Activated CD4-positive, alpha-beta T cell treated with anti-CD3 and anti-CD28 coated beads, Interleukin-2, amount 10 ng/mL, durations not matched to agents 7 days and 5 days (primary cell): ENCODE measurements at places on chromosomes 1 and 21. TPM values are rescaled to one million over a fixed set of nuclear protein-coding genes. Genes with fewer than 3 reads are reported as not detected.

The SH3BGR gene
- 0.89 TPM for total RNA-seq

The PALMD gene
- not detected for total RNA-seq

The FCRLB gene
- 0.25 TPM for total RNA-seq

The AGPAT3 gene
- total RNA-seq: 80.3 TPM

The GPR153 gene
- total RNA-seq: 0.85 TPM

The CFHR4 gene
- not detected for total RNA-seq

The NOL9 gene
- total RNA-seq: 44.5 TPM

The TP73 gene
- 2.5 TPM for total RNA-seq

DNA sequence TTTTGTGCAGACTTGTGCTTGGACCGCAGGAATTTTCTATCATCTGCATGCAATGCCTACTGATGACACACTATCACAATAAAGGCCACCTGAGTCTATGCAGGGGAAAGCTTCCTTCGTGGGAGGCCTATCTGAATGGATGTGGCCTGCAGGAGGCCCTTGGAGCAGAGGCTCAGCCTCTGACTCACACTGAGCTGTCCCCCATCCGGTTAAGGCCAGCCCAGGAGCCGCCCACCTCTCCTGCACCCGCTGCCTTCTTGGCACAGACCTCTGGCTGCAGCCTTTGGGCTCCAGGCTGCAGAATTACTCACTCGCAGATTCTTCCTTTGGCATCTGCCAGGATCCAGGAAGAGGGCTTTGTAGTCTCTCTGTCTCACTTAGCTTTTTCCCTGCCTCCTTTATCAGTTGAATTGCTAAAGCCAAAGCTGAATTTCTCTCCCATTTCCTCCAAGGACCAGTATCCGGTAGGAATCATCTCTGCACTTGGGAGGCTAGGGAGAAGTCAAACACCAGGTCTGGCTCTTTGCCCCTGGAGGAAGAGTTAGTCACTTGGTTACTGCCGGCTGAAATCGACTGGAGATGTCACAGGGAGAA is 65.1 kb upstream of the JUN start:
- no peak for DNase-seq

- no peak for DNase-seq
These were observed 10.9 kb upstream of the CAP1 start for GRCh38 chr1:40029608-40030007.

- DNase-seq: no peak
These were observed 85.3 kb upstream of the ARHGAP29 start for GRCh38 chr1:94322696-94323095.

GRCh38 chr1:10909697-10910680 is 102.5 kb upstream of the TARDBP start:
- peak; percentile 73 for DNase-seq

DNA sequence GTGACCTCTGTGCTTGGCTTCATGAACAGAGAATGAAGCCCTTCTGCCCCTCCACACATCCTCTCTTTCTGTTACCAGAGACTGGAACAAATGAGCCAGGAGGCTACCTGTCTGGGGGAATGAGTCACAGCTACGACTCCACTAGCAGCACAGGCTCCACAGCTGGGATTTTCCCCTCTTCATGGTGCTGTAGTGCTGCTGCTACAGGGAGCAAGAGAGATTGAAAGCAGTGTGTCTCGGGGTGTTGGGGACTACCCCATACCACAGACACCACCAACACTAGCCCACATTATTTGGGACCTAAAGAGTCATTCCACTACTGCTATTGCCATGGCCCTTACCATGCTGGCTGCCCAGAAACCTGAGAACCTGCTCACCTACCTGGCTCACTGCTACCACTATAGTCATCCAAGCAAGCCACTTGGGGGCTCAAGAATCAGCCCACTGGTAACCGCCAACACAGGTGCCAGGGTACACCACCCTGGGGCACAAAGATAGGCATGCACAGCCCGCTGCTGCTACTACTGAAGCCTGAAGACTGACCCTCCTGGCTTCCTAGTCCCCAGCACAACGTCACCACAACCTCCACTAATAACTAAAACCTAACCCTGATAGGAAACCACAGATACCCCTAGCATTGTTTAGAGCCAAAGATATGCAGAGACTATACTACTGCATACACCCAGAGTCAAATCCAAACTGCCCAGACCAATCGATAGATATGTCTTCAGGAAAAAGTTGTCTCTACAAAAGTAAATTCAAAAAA is 17.7 kb downstream of the CD1E start:
- DNase-seq: no peak

DNA sequence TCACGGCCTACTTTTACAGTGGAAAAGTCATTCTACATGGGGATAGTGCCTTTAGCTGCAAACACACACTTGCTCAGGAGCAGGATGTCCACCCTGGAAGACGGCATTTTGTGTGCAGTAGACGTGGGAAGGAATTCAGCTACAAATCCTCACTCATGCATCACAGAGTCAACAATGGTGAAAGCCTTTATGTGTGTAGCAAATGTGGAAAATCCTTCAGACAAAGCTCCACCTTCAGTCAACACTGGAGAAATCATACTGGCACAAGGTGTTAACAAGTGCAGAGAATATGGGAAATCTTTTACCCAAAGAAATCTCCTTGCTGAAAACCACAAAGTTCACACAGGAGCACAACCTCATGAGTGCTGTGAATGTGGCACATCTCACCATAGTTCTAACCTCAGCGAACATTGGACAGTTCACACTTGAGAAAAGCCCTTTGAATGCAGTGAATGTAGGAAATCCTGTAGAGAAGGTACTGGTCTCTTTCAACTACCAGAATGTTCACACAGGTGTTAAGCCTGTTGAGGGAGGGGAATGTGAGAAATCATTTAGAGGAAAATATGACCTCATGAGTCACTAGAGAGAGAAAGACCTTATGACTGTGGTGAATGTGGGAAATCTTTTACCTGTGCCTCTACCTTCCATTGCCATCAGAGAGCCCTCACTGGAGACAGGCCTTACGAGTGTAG is 101.8 kb downstream of the PTGS2 start:
- DNase-seq: no peak

- no peak for DNase-seq
These were observed 55.3 kb downstream of the GNB1 start for GRCh38 chr1:1835546-1835945.

DNA sequence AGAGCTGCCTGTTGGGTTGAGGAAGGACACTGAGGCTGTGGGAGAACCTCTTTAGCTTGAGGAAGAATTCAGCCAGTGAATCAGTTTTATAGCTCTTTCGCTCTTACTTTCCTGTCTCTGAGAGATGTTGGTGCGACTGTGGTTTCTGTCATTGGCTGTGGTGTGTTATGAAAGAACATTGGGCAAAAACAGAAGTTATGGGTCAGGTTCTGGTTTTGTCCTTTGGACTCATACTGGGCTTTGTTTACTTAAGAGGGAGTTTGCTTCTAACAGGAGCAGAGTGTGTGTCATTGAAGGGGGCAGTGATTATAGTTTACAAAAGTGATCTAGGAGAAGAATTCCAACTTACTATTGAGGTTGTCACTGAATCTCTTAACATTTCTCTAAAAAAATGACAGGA is 97.0 kb downstream of the TLR5 start:
- no peak for DNase-seq

DNA sequence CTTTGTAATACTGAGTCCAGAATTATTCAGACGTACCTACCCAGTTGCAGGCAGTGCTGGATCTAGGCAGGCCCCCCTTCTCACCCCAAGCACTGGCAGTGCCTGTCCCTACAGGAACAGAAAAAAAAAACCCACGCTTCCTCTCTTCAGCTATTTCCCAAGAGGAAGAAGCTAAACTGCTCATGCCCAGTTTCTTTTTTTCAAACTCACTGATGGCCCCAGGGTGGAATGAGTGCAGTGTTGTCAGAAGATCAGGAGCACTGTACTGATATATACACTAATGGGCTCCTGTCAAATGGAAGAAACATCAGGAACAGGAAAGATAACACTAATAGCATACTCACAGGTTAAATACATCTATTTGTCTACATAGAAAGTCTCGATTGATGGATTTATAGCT is 28.2 kb upstream of the DOCK7 start:
- DNase-seq: no peak

GRCh38 chr1:92118826-92119225 is 38.7 kb downstream of the BTBD8 start:
- no peak for DNase-seq

GRCh38 chr1:247085310-247085709 is 6.7 kb upstream of the ZNF670 start:
- DNase-seq: no peak

- DNase-seq: no peak
These were observed 11.5 kb downstream of the ZP4 start for GRCh38 chr1:237879195-237879594.

- no peak for DNase-seq
These were observed 7.2 kb downstream of the INKA2 start for GRCh38 chr1:111731956-111732355.

GRCh38 chr1:243291292-243291691 is 35.5 kb downstream of the SDCCAG8 start:
- no peak for DNase-seq

- no peak for DNase-seq
These were observed 183.7 kb upstream of the CAMK1G start for GRCh38 chr1:209399800-209400199.

GRCh38 chr1:75908717-75909152 is 23.5 kb downstream of the ASB17 start:
- no peak for DNase-seq

- no peak for DNase-seq
These were observed 30.1 kb downstream of the HSPG2 start for GRCh38 chr1:21907079-21907418.

- no peak for DNase-seq
These were observed at the start of gene OR10K2 for GRCh38 chr1:158426137-158426536. OR10K2 (minus strand) TSS chr1:158426237; CDS start chr1:158420866, 5,371 bp downstream.

DNA sequence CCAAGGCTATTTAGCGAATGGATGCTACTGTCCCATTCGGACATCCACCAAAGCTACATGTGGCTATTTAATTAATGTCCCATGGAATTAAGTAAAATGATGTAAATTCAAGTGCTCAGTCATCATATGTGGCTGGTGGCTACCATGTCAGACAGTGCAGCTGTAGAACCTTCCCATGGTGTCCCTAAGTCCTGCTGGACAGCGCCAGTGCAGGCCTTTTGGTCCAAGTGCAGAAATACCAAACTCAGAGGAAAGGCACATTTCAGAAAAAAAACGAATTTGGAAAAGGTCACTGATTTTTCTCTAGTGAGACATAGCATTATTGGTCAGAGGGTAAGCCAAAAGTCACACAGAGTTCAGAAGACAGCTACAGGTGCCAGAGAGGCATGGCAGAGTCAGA is 17.6 kb downstream of the TMPRSS2 start:
- DNase-seq: no peak

DNA sequence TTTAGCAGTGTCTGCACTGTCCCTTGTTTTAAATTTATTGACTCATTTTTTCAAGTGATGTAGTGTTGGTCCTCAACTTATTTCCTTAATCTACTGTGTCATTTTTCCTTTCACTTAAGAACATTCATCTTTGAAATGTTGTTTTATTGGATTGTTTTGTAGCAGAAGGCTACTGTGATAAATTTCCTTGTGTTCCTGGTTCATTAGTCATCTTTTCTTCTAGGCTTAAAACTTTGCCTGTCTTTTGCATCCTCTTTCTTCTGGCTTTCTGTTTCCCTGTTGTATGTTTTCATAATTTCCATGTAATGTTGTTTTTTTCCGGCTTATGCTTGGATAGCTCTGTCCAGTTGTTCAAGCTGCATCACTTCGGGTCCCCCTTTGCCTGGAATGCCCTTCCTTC is 61.9 kb downstream of the UBE2T start:
- no peak for DNase-seq

- DNase-seq: no peak
These were observed 176.2 kb downstream of the DUSP10 start for GRCh38 chr1:221565711-221566110.

DNA sequence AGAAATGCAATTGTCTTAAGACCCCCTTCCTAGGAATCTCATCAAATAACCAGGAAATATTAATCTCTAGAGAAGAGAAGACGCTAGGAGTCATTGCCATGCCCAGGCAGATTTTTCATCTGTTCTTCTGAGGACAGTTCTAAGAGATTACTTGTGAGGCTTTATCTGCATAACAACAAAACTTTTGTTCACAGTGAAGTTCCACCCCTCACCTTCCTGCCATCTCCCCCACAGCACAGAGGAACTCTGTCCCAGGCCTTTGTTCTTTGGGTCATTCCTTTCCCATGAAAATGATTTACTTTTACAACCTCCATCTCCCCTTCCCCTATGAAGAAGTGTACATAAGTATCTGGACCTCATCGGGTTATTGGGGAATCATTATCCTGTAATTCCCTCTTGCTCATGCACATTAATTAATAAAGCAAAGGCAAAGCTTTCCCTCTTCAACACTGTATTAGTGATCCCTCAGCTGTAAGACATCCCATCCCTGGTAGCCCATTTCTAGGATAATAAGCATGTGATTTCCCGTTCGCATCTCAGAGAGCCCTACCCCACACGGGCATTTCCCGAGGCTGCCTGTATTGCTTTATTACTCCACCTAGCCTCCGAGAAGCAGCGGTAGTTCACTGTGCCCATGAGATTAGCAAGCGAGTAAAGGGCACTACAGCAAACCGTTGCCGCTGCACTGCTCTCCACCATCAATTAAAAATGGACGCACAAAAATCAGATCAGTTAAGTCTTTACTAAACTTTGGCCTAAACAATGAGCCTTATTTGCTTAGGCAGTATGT is 384.4 kb upstream of the CAMK1G start:
- DNase-seq: no peak

DNA sequence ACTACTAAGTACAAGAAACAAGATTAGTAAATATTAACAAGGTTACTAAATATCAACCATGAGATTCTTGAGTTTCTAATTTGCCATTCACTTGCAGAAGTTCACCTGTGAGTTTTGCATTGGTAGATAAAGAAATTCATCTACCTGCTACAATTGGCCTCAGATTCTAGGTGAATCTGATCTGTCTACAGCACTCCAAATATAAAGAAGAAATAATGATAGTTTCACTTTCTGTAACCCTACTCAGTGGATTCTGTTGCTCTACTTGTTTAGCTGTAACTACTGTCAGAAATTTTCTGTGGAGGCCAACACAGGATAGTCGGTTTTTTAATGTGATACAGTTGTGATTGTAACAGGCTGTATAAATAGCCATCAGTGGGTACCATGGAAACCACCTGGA is 118.6 kb downstream of the NR5A2 start:
- DNase-seq: no peak
